ENCODE measurements at places on chromosomes 16 and 17. TPM values are rescaled to one million over a fixed set of nuclear protein-coding genes. Genes with fewer than 3 reads are reported as not detected.

The MEFV gene
- 2.8 TPM for total RNA-seq

The MYH1 gene
- total RNA-seq, result not detected

The SGCA gene
- total RNA-seq, result not detected

The CD300E gene
- 0.57 TPM for total RNA-seq
